ENCODE measurements at places on chromosomes 4 and X.
A peak's percentile ranks its signal among the peaks of the same experiment; 100 is the strongest.

DNA sequence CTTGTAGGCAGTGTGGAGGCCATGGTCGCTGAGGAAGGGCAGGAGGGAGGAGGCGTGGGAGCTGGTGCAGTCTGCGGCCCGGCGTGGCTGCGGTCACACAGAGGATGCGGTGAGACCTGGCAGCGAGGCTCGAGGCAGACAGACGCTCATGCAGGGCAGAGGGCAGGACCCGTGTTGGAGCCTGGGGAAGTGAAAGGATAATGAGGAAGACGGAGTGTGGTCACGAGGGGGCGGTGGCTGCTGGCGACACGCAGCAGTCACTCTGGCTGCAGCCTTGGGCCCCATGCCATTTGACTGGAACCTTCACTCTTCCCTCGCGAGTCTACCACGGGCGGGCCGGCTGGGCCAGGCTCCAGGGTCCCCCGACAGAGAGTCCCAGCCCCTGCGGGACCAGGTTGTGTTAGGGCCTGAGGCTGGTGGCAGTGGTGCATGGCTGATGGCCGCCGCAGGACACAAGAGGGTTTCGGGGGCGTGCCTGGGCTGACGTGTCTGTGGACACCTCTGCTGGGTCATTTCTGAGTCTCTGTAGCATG is 68.8 kb upstream of the HGFAC start:
- no peak for DNase-seq

DNA sequence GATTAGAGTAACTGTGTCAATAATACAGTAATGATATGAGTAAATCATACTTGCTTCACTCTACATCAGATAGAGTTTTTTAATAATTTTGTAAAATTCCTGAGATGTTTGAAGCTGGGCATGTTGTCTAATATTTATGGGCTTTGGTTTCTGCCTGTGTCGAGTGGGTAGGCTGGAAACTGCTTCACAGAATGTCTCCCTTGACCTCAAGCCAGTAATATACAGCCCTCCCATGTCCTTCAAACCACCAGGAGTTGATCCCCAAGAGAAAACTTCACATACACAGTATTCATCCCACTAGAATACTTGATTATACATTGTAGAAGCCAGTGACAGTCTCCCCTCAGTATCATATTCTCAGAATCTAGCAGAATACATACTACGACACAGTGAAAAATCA is 284.8 kb upstream of the TENM3 start:
- no peak for DNase-seq

- DNase-seq: no peak
Measured at GRCh38 chr4:84498935-84499623, at the start of gene NKX6-1. NKX6-1 (minus strand) TSS chr4:84499292; CDS start chr4:84498228, 1,064 bp downstream.

DNA sequence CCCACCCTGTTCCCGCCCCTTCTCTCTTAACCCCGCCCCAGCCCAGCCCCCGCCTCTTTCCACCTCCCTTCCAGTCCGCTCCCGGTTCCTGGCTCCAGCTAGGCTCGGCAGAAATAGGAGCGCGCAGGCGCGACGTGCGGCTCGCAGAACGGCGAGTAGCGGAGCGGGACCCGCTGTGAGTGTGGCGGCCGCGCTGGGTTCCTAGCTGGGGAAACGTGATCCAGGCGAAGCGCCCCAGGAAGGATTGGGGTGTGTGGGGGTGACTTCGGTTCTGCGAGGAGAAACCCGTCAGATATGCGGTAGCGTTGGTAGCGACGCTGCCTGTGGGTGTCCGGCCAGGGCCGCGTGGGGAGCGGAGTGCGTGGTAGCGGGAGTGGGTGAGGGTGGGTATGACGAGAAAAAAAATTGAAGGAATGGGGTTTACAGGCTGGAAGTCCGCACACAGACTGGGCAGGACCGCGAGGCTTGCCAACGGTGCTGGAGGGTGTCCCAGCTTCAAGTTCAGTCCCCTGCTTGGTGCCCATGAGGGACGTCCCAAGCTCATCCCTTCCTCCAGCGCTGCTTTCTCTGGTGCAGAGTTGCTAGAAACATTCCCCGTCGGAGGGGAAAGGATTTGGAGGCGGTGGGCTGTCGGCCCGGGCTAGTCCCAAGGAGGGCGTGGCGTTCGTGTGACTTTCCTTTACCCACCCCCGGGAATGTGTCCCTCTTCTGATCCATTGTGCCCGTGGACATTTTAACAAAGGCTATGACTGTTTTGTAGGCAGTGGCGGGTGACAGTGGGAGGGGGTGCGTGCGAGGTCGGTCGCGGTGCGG is at the start of gene PRRG1:
Gene PRRG1, plus strand, starts transcription at position 144 of the 813 bp plus-strand sequence. CDS start 56,886 bp downstream, outside the sequence.
- DNase-seq: no peak

DNA sequence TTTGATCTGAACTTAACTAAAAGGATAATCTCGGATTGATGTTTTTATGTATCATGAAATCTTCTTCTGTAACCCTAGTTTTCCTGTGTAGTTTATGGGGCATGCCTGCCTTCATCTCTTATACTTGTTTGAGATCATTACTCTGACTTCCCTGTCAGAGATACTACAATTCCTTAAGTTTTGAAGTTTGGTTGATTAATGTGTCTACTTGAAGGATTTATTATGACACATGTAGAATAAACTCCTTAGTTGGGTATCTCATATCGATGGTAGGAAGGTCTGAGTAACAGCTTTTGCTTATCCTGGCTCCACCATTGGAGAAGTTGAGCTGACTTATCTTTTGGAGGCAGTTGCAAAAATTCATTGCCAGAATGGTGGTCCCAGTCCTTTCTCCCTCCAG is 46.7 kb downstream of the WWC2 start:
- no peak for DNase-seq

DNA sequence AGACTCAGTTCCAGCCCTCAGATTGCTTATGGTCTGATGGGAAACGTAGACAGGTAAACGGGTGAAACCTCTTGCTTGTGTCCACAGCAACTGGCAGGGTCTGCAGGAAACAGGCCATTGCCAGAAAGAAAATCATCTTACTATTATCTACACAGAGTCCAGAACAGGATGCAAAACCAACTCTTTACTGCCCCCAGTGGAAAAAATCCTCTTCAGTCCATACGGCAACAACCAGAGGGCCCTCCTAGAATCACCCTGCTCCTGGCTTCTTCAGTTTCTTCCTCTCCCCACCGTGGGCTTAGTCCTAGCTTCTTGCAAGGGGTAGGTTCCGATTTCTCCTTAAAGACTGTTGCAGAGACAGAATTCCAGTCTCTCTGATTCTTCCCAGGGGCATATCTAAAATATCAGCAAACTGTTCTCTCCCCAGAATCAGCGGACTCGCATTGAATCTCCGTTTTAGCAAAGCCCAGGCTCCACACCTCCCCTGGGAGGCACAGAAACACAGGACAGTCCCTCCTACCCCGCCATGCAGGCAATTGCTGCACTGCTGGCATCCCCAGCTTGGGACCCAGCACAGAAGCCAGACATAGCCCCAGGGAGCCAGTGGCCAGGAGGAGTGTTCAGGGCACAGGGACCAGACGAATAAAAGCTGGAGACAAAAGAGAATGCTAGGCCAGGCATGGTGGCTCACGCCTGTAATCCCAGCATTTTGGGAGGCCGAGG is 41.0 kb upstream of the SH3RF1 start:
- no peak for DNase-seq

DNA sequence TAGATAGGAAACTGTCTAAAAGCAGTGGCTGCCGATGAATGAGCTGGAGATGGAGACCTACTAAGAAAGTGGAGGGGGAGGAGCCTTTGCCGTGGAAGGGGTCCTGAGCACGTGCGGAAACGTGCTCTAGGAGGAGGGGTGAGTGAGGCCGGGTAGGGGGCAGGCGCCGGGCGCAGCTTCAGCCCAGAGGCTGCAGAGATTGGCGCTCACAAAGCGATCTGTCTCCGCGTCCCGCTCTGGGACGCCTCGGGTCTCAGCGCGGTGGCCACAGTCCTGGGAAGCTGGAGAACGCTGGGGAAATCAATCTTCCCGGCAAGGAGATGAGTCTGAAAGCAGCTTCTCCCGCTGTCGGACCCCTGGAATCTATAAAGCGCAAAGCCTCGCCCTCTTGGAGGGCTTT is 444 bp upstream of the ARHGAP6 start:
- no peak for DNase-seq

GRCh38 chrX:107537815-107538214 is 88.4 kb downstream of the FRMPD3 start:
- peak; percentile 16 for DNase-seq

GRCh38 chrX:53441531-53442321 is 7.6 kb upstream of the HSD17B10 start:
- DNase-seq: peak; percentile 61

DNA sequence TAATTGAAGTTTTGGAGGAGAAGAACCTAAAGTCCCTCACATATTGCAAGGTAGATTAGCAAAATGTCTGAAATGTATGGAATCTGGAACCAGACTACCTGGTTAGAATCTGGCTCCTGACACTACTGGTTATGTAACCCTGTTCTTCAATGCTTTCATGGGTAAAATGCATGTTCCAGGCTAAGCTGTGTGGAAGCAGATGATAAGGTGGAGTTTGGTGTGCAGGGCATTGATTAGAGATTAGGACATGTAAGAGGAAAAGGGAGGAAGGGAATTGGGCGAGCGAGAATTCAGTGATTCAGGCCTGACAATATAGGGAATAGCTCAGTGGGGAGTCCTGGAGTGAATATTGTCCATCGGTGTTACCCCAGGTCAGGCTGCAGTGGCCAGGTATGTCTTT is 165.8 kb upstream of the SFRP2 start:
- DNase-seq: no peak

DNA sequence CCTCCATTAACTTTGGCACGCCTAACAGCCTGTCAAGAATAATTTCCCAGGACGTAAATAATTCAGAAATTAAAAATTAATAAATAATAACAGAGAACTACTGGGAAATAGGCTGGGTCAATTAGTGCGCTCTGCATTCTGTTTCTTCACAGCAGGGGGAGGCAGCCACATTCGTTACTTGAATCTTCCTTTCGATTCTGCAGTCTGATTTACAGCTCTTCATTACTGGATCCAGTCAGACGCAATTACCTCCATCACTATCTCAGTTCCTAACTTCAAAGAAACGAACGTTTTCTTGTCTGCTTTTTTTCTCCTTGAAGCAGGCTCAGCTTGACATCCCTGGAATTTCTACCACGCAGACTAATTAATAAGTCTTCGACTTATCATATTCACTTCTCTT is 9.0 kb upstream of the RPL34 start:
- no peak for DNase-seq

- DNase-seq: no peak
Measured at GRCh38 chr4:127936974-127937373, 28.0 kb downstream of the MFSD8 start.

DNA sequence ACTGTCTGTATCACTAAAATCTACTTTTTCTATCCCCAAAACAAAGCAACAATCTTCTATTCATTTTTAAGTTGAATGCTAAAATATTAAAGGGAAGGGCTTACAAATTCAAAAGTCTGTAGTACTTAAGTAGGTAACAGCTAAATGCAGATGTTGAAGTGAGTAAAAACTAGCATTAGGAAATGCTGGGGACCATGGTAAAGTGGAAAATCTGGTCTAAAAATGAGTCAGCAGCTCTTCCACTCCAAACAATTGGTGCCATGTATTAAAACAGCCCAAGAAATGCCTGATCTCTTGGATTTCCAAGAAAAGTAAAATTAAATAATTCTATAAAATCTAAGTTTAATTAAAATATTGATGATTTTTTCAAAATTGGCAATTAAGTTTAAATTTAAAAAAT is 73.3 kb upstream of the PPP3CA start:
- no peak for DNase-seq

DNA sequence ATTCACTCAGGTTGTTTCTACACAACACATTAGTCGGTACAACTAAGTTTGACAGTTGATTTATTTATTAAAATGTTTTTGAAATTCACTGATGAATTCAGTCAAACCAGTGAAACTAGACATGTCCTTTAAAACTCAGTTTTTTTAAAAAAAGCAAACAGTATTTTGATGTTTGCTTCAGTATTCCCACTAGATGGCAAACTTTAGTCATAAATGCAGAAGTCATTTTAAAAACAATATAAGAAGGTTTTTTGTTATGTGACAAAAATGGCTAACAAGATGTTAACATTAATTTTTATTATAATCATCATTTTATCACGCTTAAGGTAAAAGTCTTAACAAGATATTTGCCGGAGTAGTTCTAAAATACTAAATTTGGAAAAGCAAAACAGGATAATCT is 1337.8 kb upstream of the DIAPH2 start:
- DNase-seq: no peak

GRCh38 chrX:110163488-110163887 is 154.4 kb downstream of the AMMECR1 start:
- no peak for DNase-seq

DNA sequence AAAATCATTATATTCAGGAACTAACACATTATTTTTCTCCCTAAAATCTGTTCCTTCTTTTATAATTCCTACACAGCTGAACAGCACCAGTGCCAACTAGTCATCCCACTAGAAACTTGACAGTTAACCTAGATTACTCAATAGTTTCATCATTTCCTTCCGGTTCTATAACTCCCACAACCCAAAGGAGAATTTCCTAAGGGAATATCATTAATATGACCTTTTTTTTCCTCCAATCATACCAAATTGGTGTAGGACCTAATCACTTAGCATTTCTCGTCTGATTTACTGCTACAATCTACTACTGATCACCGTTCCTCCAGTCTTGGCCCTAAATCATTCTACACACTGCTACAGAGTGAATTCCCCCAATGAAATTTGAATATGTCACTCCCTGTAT is 45.9 kb downstream of the WDFY3 start:
- no peak for DNase-seq

DNA sequence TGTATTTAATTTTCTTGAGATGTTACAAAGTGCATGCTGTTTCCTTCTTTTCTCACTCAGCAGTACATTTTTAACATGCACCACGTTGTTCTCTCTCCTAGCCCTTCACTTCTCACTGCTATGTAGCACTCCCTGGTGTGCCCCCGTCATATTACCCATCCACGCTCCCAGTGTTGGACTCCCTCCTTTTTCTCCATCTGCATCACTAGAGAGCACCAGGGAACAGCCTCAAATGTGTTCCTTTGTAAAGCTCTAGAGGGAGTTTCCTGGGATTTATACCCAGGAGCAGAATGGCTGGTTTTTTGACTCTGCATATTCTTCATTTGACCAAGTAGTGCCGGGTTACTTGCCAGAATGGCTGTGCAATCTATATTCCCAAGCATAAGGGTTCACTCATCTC is 240.3 kb upstream of the ANXA3 start:
- DNase-seq: no peak

DNA sequence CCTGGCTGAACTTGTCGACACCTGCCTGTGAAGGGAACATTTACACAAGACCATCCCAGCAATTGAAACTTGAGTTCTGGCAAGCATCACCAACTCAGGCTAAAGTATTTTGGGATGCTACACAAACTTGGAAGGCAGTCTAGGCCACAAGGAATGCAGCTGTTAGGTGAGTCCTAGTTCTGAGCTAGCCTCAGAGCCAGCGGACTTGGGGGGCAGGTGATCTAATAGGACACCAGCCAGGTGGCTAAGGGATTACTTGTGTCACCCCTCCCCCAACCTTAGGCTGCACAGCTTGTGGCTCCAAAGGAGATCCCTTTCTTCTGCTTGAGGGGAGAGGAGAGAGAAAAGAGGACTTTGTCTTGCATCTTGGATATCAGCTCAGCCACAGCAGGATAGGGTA is 62.3 kb upstream of the DKK2 start:
- no peak for DNase-seq

DNA sequence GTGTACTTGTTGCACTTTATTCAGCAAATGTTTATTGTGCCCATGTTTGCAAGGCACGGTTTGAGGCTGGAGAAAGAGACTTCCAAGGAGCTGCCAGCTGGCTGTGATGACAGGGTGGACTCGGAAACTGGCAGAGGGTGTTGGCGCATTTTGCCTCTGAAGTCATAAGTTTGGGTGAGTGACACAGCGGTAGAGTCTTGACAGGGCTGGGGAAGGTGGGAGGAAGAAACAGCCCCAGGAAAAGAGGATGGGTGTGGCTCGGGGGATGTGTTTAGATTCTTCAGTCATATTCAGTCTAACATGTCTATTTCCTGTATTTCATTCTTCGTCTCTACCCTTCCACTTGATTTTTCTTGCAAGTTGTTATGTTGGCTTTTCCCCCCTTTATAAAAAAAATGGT is 77.0 kb upstream of the STOX2 start:
- no peak for DNase-seq
